ENCODE measurements at places on chromosomes 7 and 10.
A peak's percentile ranks its signal among the peaks of the same experiment; 100 is the strongest.

GRCh38 chr10:32959006-32959920 is 1.2 kb upstream of the ITGB1 start:
- no peak for DNase-seq

- DNase-seq: no peak
These were observed 464 bp downstream of the DENND2A start for GRCh38 chr7:140640060-140640637.

GRCh38 chr7:83161186-83161585 is 1.5 kb downstream of the PCLO start:
- no peak for DNase-seq

- DNase-seq: no peak
These were observed 47.2 kb downstream of the NEURL1 start for GRCh38 chr10:103540722-103541121.

DNA sequence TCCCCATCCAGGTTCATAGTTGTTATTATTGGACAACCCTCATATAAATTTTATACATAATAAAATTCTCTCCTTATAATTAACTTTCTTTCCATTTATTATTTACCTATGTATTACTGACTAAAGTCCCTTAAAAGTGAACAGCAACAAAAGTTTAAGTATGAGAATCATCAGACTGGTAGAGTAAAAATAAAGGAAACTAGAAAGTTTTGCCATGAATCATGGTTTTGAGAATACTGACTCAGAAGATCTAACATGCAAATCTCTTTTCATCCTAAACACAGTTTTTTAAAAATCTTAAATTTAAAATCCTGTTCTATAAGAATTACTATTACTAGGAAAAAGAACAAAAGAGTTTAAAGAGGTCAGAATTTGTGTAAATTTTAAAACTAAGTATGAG is 32.1 kb downstream of the HERC4 start:
- no peak for DNase-seq

DNA sequence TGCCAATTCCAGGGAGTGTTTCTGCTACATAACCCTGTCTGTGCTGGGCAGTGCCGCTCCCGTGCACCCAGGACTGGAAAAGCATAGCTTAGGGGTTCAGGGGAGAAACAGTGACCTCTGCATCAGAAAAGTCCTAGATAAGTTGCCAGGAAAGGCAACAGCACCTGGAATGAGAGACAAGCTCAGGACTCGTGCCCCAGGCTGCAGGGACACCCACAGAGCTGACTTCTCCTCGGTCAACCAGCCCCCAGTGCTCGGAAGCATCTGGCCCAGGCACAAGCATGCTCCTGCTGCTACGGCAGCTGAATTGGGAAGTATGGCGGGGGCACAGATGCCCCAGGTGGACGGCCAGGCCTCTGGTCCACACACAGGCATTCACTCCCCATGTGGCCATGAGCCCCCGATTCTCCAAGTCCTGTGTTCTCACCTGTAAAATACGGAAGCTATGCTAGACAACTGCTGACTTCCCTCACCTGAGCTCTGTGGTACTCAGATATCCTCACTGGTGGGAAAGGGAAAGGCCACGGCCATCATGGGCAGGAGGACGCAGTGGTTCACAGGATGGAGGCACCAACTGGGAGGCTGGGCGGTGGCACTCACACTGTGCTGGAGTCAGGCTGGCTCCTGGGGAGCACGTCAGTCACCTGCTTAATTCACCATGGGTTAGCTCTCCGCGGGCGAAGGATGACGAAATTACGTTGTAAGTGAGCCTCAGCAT is 220.5 kb downstream of the PTPRN2 start:
- no peak for DNase-seq

DNA sequence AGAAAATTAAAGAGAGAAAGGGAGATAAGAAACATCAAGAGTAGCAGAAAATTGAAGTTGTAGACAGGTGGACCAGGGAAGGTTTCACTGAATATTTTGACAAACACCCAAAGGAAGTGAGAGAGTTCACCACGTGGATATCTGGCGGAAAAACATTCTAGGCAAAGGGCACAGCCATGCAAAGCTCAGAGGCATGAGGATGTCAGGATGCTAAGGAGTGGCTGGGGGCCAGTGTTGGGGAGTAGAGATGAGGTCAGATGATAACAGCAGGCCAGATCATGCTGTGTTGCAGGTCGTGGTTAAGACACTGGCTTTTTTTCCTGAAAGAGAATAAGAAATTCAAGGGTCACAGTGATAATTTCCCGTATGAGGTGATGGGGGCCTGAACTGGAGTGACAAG is 181.9 kb downstream of the DGKI start:
- no peak for DNase-seq

- no peak for DNase-seq
These were observed 88.0 kb downstream of the GPR26 start for GRCh38 chr10:123754123-123754522.

GRCh38 chr10:72351479-72351878 is 3.2 kb downstream of the DNAJB12 start:
- DNase-seq: no peak

DNA sequence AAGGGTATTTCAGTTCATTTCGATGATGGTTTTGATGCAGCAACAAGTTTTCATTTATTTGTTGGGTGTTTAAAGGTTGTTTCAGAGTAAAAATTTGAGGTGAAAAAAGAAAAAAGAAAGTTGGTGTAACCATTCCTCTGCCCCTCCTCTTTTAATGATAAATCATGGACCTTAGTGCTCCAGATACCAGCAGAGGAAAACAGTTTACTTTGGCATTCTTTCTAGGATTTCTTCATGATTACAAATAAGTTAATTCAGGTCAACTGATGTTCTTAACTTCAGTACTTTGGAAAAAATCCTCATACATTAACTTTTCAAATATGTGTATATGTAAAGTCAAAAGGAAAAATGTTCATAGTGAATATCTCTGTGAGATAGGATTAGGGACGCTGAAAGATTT is 2.0 kb upstream of the RBP4 start:
- no peak for DNase-seq

DNA sequence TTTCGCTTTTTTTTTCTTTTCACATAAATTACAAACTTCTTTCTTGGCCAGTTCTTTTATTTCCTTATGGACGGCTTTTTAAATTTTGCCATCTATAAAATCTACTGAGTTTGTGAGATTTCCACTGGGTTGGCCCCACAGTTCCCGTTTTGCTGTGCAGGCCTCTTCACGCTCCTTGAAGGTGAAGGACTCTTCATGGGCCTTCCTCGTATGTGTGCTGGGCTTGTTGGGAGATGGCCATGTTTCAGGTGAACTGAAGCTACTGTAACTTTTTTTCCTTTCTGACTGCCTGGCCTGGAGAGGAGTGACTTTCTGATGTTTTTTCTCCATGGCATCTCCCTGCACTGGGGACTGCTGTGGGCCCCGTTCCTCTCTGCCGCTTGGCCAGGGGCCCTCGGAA is 262.4 kb downstream of the COBL start:
- DNase-seq: peak; percentile 74

GRCh38 chr7:112042631-112043030 is 163.6 kb downstream of the DOCK4 start:
- no peak for DNase-seq

GRCh38 chr7:63925626-63926460 is 72.8 kb upstream of the ZNF722 start:
- no peak for DNase-seq

- no peak for DNase-seq
These were observed 36.3 kb downstream of the C10orf105 start for GRCh38 chr10:71683301-71683700.

DNA sequence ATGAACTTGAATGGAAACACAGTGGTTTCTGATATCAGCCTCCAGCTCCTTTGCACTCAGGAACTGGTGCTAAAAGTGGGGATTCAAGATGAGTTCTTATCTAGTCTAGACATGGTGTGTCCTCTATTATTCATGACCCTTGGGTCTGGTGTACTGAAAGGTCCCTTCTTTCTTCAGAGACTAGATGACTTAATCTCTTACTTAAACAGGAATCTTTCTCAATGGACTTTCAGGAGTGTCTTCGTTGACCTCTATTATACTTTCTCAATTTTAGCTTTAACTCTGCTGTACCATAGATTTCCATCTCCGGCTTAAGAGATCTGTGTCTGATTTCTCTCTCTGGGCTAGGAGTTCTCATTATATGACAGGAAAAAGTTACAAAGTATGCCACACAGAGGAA is 83.5 kb upstream of the INHBA start:
- DNase-seq: no peak

- no peak for DNase-seq
These were observed 2.6 kb upstream of the SAMD8 start for GRCh38 chr10:75108684-75109458.

- DNase-seq: no peak
These were observed 37.7 kb downstream of the SLC25A13 start for GRCh38 chr7:96284240-96284639.

DNA sequence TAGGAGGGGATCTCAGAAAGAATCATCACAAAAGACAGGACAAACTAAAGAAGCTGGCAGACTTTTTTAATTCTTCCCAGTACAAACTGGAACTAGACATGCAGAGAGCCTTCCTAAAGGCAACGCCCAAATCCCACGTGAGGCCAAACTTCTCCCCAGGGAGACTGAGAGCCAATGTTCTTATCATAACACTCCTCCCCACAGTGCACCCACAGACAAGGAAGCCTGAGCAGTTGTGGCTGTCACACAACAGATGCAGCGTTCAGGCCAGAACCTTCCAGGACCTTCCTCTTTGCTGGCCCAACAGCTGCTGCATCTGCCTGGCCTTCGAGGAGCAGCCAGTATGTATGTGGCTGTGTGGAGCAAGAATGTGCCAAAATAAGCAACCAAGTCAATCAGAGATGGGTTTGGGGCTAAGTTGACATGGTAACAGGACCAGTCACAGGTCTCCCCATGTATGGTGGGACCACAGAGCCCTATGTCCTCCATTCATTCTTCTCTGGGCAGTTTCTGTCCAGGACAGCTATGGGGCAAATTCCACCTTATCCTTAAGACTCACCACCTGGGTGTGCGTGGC is 34.9 kb downstream of the SRPK2 start:
- DNase-seq: no peak

DNA sequence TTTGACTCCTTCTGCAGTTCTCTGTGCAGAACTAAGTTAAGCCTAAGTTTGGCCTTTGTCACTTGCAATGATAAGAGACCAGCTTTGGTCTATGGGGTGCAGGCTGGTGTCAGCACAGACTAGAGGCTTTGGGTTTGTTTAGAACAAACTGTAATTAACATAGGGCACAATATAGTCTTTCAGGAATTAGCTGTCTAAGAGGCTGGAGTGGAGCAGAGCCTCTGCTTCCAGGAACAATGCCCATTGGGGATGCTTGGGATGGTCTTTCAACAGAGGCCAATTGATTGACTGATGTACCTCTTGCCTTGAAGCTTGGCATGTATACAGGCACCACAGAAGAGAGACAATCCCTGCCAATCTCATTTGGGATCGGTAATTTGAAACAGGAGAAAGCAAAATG is 4.7 kb downstream of the SUFU start:
- no peak for DNase-seq

GRCh38 chr10:132940791-132941465 is 1.4 kb downstream of the CFAP46 start:
- no peak for DNase-seq

DNA sequence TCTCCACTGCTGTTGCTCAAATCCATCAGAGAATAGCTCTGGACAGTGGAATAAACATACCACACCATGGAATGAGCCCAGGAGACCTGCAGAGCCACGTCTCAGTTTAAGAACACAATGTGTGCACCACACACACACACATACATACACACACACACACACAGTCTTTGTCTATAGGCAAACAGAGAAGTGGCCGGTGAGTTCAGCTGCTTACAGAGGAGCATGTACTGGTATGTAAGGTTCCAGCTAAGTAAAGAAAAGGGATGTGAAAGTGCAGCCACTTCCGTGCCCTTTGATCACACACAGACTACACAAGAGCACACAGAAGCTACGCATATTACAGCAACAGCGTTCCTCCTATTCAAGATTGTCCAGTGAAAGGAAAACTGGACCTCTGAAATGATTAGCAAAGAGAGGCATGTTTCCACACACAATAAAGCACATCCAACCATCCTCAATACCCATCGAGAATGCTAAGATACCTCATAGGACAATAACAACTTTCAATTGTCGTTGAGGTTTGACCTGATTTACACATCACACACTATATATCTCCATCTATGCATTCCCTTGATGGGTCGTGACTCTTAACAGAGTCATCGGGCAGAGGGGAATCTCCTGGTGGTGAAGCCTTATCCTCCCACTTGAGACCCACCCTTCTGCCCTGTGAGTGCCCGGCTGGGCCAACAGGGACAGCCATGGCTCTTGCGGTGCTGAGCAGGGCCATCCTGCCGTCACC is 23.6 kb downstream of the SLC35B4 start:
- no peak for DNase-seq

DNA sequence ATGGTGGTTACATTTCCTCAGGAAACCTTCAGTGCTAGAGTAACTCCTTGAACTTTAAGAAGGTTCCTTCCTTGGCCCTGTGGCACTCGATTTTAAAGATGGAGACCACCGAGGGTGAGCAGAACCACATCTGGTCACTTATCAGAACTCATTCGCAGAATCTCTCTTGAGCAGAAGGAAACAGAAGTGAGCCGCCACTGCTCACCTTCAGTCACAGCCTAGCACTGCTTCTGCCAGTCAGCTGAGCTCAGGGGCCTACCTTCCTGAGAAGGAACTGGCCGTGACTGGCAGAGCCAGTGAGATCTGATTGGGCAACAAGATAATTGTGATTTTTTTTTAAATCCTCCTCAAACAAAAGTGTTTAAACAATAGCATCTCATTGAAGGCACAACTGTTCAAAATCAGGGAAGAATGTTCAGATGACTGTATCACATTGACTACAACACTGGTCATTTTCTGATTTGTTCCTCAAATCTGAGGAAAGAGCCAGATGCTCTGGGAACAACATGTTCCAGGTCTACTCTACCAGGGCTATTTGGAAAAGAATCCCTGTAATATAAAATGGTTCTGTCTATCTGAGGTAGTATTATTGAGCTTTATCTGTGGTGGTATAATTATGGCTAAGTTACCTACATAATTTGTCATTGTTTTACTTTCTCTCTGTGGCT is 2.7 kb upstream of the SYPL1 start:
- no peak for DNase-seq

GRCh38 chr10:112919721-112920120 is 30.3 kb upstream of the TCF7L2 start:
- DNase-seq: no peak

GRCh38 chr10:78924319-78925003 is 144.3 kb upstream of the ZMIZ1 start:
- DNase-seq: no peak

Data from DMS79 (cell line).